ENCODE measurements at places on chromosomes 1 and 21.

DNA sequence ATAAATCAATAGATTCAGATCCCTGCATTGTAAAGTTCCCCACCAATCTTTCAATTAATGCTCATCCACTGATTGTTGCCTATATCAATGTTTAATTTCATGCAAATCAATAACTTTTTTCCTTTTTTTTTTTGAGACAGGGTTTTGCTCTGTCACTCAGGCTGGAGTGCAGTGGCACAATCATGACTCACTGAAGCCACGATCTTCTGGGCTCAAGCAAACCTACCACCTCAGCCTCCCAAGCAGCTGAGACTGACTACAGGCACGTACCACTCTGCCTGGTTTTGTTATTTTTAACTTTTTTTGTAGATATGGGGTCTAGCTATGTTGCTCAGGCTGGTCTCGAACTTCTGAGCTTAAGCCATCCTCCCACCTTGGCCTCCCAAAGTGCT, 25.7 kb downstream of the DIO1 start:
- no peak for DNase-seq

DNA sequence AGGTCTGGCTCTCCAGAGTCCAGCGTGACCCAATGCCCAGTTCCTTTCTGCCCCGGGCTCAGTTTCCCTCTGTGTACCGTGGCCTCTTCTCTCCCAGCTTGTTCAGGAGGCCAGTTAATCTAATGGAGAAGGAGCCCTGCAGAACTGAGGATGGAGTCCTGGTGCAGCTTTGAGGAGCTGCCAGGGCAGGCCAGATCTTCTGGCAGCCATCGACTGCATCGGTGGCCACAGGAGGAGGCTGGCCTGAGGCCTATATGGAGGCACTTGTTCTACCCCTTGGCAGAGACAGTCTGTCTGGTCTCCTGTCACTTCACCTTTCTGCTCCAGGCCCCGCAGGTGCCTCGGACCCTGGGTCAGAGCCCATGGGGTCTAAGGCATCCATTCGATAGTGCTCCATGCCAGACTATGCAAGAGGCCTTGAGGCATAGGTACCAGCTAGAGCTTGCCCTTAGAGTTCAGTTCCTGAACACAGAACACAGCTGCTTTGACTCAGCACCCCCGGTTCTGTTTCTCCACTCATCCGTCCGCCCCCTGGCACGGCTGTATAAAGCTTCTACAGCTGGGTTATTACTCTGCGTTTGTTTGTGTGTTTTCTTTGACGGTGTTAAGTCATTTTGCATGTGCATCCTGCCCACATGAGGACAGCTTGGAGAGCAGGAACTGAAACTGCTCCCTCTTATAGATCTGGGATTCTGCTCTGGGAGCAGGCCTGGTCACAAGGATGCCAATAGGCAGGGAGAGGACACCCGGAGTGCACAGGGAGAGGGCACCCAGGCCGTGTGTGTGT, 18.5 kb upstream of the LRRN2 start:
- no peak for DNase-seq

- peak; percentile 66 for DNase-seq
These were observed 7.6 kb downstream of the ZBTB48 start for GRCh38 chr1:6587261-6588005.

DNA sequence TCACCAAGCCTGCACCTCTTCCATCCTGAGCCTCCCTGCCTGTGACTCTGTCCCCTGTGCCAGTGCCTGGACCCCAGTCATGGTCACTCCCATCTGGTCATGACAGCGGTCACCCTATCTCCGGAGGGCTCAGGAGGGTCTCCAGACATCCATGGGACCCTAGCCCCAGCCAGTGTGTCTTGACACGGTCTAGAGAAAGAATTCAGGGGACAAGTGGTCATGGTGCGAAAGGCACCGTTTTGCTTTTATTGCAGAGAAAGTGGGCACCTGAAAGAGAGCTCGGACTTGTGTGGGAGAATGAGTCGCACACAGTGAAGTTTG, 4.7 kb upstream of the RIPK4 start:
- no peak for DNase-seq

DNA sequence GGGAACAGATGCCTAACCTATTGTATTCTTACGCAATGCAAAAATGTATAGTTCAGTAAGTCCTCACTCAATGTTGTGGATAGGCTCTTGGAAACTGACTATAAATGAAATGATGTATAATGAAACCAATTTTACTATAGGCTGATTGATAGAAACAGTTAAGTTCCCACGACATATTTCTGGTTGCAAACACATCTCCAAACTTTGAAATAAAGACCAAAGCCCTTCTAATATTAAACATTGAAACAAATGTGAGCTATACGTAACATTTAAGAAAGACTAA, 29.1 kb downstream of the MAP3K21 start:
- DNase-seq, result no peak

- no peak for DNase-seq
These were observed 940.6 kb downstream of the TTLL7 start for GRCh38 chr1:83058327-83058726.
